Stimulated activated CD8-positive, alpha-beta memory T cell treated with anti-CD3 and anti-CD28 coated beads, Interleukin-4, amount 100 ng/mL, for 1 hour (primary cell): ENCODE measurements at places on chromosomes 11 and 22.

GRCh38 chr22:25282671-25283561, 63.5 kb downstream of the CRYBB2 start:
- DNase-seq: no peak

DNA sequence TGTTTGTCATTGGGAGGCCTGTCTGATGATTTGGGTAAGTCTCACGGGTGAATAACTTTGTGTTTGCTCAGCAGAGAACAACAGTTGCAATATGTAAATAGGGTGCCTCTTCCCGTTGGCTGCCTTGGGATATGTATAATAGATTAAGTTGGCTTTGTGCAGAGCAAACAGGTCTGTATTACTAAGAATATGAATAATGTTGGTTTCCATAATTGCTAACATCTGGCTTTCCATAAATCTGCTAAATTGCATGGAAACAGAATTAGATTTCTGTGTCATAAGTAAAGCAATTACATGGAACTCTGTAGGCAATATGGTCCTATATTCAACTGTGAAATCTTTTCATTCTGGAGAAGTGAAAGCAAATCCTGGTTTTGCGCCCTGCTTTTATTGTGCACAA, 636.0 kb upstream of the ANO5 start:
- no peak for DNase-seq

DNA sequence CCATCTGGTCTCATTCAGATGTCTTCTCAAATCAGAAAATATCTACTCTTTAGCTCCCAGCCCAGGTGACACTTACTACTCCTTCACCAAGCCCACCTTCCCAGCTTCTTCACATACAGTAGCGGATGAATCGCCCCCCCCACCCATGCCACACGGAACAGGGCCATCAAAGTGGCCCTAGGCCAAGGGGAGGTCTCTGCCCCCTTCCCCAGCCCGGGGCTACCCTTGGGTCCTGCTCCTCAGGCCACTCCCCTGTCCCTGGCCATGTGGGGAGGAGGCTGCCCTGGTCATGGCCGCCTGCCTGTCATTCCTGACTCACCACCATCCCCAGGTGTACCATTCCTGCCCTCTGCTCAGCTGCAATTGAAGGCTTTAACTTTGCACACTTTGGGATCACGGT, 142.8 kb downstream of the NECTIN1 start:
- DNase-seq: no peak

DNA sequence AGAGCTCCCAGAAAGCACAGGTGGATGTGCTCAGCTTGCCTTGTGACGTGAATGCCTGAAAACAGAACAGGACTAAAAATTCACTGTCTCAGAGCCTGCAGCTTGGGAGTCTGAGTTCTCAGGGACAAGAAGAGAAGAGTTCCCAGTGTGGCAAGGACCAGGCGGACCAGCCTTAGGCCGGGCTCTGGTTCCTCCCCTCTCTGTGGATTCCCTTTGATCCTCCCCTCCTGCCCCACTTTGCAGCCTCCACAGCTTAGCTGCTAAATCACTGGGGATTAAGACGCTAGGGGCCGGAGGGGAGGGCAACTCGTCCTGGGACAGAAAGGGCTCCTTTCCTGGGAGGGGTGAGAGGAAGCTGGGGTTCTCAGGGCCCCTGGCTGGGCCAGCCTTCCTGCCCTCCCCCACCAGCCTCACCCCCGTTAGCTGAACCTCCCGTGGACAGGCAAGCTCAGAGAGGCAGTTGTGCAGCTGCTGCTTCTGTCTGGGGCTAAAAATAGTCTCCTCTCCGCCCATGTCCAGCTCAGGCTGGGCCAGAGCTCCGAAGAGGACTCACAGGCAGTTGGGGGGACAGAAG, 29.9 kb upstream of the JAM3 start:
- DNase-seq: no peak

GRCh38 chr11:116162086-116162885, 610.5 kb downstream of the BUD13 start:
- DNase-seq: no peak

- DNase-seq: no peak
These were observed 40.1 kb downstream of the LDLRAD3 start for GRCh38 chr11:35983981-35984380.

- DNase-seq: no peak
These were observed 116.0 kb upstream of the DDI1 start for GRCh38 chr11:103920449-103920848.

DNA sequence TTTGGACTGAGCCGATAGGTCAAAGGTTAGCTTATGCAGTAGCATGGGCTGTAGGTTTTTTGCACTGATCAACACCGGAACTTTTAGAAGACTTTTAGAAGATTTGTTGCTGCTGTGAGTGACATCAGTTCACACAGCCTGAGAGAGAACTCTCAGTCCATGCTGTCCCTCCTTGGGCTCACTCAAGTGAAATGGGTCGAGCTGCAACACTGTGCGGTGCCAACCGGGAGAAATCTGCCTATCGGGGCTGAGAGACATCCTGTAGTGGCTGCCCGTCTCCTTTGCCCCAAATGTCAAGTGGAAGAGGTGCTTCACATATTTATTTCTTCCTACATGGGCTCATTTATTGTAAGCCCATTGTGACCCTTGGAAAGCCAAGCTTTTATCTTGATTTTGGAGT, 170.2 kb downstream of the LDLRAD3 start:
- DNase-seq: no peak

DNA sequence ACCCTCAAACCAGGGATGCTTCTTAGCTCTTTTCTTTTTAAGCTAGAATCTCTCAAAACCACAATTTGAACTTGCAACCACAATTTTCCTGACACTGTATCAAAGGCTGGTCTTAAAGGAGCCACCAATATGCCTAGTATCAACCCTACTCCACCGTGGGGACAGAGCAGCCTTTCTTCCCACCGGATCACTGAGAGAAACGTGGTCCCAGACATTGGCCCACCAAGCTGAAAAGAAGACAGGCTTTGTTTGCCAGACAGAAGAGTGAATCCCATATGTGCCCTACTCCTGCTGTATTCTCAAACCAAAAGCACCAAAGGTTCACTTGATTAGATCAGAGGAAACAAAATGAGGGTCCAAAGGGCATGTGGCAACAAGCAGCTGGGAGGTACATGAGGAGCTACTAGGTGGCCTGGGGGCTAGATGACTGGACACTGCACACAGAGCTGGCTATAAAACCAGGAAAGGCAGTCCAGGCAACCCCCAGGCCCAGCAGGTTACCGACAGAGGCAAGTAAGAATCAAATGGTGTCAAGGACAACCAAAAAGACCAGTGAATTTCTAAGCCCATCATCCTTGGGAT, 3.6 kb upstream of the VWCE start:
- DNase-seq: no peak

GRCh38 chr22:25114369-25115362, 85.0 kb upstream of the CRYBB3 start:
- no peak for DNase-seq

- no peak for DNase-seq
These were observed 125.1 kb downstream of the ARHGAP20 start for GRCh38 chr11:110587129-110587528.

GRCh38 chr11:17117262-17117661, 39.8 kb upstream of the RPS13 start:
- no peak for DNase-seq

- DNase-seq: no peak
These were observed 71.2 kb upstream of the TBCEL start for GRCh38 chr11:120952461-120953434.

DNA sequence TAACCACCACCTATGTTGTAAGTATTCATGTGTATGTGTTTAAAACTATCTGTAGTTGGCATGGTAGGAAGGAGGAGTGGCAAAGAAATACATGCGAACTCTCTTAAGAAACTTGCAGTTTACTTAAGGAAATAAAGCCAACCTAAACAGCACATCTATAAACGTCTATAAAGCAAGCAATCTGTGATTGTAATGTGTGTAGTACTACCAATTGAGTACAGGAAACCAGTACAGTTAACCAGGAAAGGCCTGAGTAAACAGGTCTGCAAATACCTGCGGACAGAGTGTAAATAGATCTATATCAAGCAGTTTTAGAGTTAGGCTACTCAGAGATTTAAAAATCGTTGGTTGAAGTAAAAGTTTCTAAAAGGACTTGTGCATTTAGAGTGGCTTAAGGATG, 59.5 kb upstream of the AMOTL1 start:
- DNase-seq: no peak

GRCh38 chr11:113614097-113614496, 92.0 kb downstream of the TMPRSS5 start:
- no peak for DNase-seq

- DNase-seq: no peak
These were observed 682.5 kb upstream of the ARHGAP42 start for GRCh38 chr11:100004541-100004940.

DNA sequence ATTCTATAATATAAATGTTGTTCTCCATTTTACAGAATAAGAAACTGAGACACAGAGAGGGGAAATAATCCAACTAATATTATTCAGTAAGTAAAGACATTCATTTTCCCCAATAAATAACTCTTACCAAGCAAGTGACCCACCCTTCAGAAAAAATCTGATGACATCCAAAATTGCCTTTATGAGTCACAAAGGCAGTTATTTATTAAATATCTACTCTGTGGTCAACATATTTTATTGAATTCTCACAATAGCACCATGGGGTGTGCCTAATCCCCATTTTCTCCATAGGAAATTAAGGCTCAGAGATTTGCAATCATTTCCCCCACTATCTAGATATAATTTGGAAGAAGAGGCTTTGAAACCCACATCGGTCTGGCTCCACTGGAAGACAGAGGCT, 161.5 kb upstream of the ISX start:
- no peak for DNase-seq

GRCh38 chr11:121439337-121439736, 12.8 kb upstream of the SORL1 start:
- DNase-seq: no peak

GRCh38 chr22:21673534-21674321, 7.9 kb downstream of the PPIL2 start:
- no peak for DNase-seq

DNA sequence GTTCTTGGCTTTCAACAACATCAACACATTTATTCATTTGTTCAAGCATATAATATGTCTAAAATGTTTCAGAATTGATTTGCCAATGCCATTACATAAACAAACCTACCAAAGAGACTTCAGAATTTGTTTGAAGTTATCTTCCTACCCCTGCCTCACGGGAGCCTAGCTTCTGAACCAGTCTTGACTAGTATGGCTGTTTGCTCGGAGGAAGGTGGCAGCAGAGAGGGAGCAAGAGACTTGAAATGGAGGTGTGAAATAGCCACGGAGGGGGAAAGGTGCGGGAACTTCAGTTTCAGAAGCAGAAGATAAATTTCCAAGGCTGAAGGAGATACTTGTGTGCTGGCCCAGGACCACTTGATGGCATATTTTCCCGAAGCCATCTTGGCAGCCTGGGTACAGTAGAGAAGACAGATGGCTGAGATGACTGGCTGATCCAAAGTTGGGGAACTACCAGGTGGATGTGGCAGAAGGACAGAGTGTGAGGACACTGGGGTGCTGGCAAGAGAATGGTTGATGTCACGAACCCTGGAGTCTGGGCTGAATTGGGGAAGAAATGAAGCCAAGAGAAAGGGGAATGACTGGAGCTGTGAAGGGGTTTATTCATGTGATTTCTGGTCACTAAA, 14.0 kb upstream of the MTCH2 start:
- DNase-seq: no peak

DNA sequence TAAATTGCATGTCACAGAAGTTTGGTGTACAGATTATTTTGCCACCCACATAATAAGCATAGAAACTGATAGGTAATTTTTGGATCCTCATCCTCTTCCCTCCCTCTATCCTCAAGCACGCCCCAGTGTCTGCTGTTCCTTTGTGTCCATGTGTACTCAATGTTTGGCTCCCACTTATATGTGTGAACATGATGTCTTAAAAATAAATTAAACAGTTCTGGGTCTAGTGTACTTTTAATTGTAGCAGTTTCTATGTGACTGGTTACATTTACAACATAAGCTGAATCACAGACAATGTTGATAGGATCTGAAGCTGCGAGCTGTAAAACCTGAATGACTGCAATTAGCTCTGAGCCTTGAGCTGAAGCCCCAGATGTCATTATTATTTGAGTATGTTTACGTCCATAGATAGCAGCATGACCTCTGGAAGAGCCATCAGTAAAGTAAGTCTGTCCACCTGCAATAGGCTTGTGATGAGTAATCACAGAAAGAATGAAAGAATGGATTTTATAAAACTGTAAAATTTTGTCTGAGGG, 29.7 kb downstream of the OR10A6 start:
- DNase-seq: no peak

- DNase-seq: no peak
These were observed 319.7 kb upstream of the CTSC start for GRCh38 chr11:88657076-88657738.
